ENCODE measurements at places on chromosomes 11 and 22. TPM values are rescaled to one million over a fixed set of nuclear protein-coding genes. Genes with fewer than 3 reads are reported as not detected.

KRTAP5-10 gene
- total RNA-seq = not detected

DCHS1 gene
- 73.1 TPM for total RNA-seq

GRCh38 chr22:31398231-31398630 lies 1.2 kb upstream of the DRG1 start:
- DNase-seq = no peak

DNA sequence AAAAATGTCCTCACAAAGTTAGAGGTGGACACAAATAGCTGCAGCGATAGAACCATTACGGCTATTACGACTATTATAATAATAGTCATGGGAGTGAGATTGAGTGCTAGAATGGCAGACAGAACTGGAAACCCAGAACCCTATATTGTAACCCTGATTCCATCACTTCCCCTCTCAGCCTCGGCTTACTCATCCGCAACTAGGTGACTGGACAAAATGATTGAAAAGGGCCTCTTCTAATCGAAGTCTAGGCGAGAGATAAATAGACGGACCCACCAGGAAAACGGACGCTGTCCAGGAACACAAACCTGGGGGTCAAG lies 629 bp downstream of the PSMA1 start:
- no peak for DNase-seq

GRCh38 chr11:127182586-127183203 lies 182.1 kb upstream of the KIRREL3 start:
- no peak for DNase-seq

CCDC34 gene
- total RNA-seq = 11.8 TPM

Measured in endothelial cell of umbilical vein (primary cell).